ENCODE measurements at places on chromosomes 7 and 10. TPM values are rescaled to one million over a fixed set of nuclear protein-coding genes. Genes with fewer than 3 reads are reported as not detected.

The C10orf62 gene
- not detected for total RNA-seq

The ITPRID1 gene
- 5.3 TPM for total RNA-seq

The ORC5 gene
- 43.2 TPM for total RNA-seq

The ACBD7 gene
- total RNA-seq: 8.1 TPM

The FAM25G gene
- total RNA-seq: not detected

The RNF133 gene
- total RNA-seq: 1.6 TPM

The AOC1 gene
- not detected for total RNA-seq

The EXOC4 gene
- total RNA-seq: 373 TPM
